Foreskin melanocyte (primary cell): ENCODE measurements at places on chromosomes 7 and 10.

DNA sequence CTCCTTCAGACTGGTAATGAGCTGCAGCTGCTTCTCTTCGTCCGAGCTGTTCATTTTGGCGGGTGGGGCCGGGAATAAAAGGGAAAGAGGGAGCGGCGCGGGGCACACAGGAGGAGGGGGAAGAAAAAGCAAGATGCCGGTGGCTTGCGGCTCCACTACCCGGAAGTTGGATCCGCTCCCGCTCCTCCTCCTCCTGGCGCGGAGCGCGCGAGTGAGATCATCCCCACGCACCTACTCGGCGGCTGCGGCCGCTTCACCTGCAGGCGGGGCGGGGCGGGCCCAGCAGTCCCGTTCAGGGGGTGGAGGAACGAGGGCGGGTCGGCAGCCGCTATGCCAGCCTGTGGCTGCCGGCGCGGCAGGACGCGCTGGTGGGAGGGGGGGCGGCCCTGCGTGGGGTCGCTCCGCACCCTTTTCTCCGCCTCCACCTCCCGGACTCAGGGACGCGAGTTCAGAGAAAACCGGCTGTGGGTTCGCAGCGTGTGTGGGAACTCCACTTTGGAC, at the start of gene SHTN1:
Gene SHTN1 (minus strand): TSS at position 162 of the 501 bp plus-strand sequence. CDS start 108 bp downstream, at position 54.
- peak; percentile 26 for DNase-seq

DNA sequence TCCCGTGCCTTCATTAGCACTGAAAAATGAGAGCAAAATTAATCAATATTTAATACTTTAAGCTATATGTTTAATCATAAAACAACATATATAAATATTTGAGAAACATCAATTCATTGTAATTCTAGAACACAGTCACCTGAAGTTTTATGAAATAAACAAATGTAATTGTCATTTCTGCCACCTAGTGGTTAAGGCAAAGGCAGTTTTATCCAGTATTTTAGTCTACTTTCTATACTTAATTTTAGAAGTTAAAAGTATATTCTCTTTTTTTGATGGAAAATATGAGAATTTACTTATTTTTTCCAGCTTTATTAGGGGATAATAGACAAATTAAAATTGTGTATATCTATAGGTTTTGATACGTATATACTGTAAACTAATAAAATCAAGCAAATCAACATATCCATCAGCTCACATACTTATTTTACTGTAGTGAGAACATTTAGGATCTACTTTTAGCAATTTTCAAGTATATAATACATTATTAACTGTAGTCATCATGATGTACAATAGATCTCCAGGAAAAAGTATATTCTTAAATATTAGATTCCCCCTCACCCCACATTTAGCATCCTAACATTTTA, 16.9 kb downstream of the PCGF6 start:
- DNase-seq = no peak

DNA sequence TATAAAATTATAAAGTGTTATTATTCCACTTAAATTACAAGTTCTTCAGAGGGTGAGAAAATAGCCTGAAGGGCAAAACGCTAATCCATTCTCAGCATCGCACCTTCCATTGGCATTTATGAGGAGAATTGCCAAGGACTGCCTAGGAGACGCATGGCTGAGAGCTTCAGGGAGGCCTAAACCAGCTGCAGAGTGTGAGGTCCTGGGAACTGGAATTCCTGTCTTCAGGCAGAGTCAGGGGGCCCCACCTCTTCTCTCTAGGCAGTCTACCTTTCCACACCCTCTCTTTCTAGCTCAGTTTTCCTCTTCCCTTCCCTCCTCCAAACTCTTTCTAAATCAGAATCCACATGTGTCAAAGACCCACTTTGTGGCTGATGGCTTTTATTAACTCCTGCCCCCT, 35.3 kb downstream of the LRRC72 start:
- no peak for DNase-seq

DNA sequence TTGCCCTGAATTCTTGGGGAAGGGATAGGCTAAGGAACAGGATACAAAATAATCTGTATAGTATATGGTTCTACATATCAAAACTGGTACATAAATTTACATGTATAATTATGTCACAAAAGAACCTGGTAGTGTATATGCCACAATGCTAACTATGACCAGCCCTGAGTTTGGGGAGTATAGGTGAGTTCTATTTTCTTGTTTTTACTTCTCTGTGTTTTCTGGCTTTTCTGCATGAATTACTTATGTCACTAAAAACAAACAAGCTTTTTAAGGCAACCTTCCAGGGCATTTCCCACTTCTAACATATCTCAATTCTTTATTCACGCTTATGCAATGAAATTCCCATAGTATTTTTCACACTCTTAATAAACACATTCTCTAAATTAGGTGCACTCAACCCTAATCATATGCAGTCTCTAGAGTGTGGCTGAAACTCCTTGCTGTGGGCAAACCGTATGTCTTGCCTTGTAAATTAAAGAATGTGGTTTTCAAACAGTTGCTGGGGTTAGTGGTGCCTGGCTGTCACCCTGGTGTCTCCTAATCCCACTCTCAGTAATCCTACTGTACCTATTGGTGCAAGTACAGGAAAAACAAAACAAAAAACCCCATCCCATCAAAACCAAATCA, 14.0 kb upstream of the INSIG1 start:
- DNase-seq = no peak

DNA sequence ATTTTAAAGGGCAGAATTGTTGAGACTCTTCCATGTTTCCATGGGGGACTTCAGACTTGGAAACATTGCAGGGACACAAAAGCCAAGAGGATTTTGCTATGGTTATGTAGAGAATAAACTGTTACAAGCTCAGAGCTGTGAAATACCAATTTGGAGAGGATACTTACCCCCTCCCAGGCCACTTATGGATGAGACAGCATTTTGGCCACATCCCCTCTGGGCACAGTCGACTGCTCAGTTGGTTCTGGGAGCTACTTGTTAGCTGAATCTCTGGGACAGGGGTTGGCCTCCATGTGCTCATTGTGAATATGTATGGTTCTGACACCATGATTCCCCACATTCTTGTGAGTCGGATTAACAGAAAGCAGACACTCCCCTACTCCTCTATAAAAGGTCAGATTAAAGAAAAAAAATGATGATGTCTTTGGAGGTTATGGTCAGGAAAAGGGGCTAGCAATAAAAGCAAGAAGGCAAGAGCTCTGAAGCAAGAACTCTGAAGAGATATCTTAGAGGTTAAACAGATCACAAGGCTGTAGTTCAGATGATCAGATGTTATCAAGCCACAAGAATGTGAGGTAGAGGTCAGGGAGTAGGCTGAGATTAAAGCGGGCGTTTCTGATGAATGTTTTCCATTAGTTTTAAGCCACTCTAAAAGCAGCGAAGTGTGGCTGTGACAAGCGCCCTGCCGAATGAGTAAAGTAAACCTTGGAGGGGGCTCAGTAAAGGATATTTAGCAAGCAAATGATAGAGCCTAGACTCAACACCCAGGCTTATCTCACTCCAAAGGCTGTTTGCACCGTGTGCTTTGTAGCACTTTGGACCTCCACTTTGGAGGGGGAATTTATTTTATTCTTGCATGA, 17.2 kb downstream of the STAMBPL1 start:
- DNase-seq = no peak

GRCh38 chr7:16421333-16422102, at the start of gene CRPPA:
CRPPA (minus strand) TSS chr7:16421538; CDS start chr7:16421322, 216 bp downstream.
- no peak for DNase-seq
